NCI-H460 (cell line): ENCODE measurements at places on chromosomes 2 and 18.

DNA sequence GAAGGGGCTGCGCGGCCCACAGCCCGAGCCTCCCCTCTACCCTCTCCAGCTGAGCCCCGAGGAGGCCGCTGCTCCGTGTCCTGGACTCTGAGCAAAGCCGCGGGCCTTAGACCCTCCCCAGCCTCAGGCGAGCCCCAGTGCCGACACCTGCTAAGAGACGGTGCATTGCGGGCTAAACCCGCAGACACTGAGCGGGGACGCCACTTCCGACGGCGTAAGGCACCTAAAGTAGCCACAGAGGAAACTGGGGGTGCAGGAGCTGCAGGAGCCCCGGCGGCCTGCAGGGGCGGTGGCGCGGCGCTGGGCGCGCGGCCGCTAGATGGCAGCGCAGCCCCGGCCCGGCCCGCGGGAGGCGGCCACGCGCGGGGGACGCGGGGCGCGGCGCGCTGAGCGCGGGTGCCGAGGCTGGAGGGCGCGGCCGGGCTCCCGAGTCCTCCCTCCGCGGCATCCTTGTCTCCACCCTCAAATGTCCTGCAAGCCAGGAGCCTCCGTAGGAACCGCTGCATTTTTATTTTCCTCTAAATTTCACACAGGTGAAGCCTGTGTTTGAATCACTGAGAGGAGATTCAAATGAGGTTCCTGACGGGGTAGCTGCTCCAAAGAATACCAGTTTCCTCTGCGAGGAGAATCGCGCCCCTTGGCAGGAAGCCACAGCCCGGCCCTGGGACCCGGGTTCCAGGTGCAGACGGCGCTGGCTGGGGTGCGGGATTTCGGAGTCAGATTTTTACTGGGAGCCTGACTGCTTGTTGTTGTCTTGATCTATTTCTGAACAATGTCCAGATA is 650.5 kb downstream of the GALR1 start:
- peak; percentile 27 for DNase-seq

GRCh38 chr2:189092936-189093335 is 86.6 kb downstream of the COL5A2 start:
- DNase-seq, result no peak

GRCh38 chr2:30361751-30362394 is 85.2 kb upstream of the LCLAT1 start:
- DNase-seq, result no peak

DNA sequence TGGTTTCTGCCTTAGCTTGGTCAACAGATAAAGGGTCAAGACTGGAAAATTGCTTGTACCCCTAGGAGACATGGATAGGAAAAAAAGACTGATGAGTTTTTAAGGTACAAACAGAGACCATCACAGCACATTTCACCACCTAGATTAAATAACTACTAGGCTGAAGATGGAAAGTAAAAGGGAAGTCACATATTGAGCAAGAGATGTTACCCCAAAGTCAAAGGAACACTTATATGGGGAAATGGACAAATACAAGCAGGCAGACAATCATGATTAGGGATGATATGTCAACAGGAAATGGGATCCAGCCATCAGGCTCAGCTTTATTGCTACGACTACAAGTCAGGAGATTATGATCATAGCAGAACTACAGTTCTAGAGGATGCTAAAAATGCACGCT is 1643.1 kb upstream of the CELF4 start:
- no peak for DNase-seq

- no peak for DNase-seq
Measured at GRCh38 chr18:48399303-48400075, 9.7 kb downstream of the ZBTB7C start.

- no peak for DNase-seq
Measured at GRCh38 chr18:7524786-7525185, 42.3 kb upstream of the PTPRM start.

DNA sequence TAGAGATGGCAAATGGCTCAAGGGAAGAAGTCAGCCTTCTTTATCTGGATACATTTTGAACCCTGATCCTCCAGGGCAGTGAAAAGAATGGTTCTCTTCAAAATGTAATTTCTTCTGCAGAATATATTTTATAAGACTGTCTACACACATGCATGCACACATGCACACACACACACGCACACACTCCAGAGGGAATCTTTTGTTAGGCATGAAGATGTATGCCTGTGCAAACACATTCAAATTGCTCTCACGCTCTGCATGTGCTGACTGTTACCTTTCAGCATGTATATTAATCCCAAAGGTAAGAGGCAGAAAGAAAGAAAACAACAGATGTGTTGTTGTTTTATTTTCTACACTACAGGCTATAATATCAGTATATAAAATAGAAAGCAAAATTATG is 43.2 kb downstream of the SLC5A7 start:
- DNase-seq, result no peak
